Stimulated activated naive B cell treated with anti-CD40 and anti-IgM and Interleukin-4, amounts not matched to agents 10 μg/mL and 1 μg/mL and 100 μg/mL, for 72 hours (primary cell): ENCODE measurements at places on chromosomes 1 and 21.

- DNase-seq, result no peak
Measured at GRCh38 chr1:11952455-11953109, 18.1 kb downstream of the PLOD1 start.

DNA sequence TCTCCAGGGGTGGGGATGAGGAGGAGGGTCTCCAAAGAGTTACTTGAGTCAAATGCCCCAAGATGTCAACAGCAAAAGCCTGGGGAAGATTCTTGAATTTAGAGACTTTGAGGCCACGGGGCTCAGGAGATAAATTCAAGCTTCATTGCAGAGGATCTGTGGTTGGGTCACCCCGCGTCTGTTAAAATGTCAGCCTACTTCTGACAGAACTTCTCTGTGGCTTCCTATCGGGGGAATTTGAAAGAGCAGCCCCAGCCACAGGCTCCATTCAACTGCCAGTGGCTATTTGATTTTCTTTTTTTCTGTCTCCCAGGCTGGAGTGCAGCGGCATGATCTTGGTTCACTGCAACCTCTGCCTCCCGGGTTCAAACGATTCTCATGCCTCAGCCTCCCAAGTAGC lies 62.5 kb upstream of the EFHD2 start:
- no peak for DNase-seq

- no peak for DNase-seq
Measured at GRCh38 chr1:8660411-8660828, 157.0 kb downstream of the RERE start.

GRCh38 chr1:220579317-220579716 lies 51.4 kb downstream of the MARK1 start:
- no peak for DNase-seq

DNA sequence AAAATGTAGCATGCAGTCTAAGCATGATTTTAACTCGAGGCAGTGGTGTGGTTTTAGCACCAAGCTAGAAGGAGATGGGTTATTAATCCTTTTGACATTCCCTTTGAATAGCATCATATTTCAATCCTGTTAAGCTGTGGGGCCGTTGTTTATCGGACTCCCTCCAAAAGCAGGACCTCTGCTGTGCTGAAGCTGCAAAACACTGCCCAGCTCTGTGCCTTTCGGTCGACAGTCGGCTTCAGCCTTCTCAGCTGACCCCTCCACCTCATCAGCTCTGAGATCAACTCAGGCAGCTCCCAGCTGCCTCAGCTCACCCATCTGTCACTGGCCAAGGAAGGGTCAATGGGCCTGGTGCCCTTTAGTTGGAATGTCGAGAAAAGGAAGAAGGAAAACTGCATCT lies 95.5 kb downstream of the KAZN start:
- DNase-seq, result no peak

- DNase-seq, result no peak
Measured at GRCh38 chr1:173775578-173776226, 48.8 kb upstream of the DARS2 start.

GRCh38 chr1:66231217-66231616 lies 302.7 kb upstream of the SGIP1 start:
- no peak for DNase-seq

DNA sequence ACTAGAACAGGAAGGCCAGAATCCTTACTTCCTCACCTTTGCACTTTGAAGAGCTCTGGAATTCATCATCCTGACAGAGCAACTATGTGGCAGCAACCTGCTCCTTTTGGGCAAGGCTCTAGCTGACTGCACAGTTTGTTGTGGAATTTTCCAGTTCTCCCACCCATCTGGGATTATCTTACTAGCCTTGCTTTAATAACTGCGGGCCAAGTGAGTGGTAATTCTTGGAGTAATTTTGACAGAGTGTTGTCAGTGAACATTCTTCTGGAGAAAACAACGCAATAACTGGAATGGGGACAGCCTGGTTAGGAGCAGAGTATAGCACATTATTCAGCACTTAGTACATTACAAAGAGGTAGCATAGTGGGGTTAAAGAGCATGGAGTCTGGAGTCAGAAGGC lies 75.3 kb downstream of the NTMT2 start:
- DNase-seq, result no peak

- no peak for DNase-seq
Measured at GRCh38 chr1:13809461-13810159, 109.6 kb downstream of the PRDM2 start.

DNA sequence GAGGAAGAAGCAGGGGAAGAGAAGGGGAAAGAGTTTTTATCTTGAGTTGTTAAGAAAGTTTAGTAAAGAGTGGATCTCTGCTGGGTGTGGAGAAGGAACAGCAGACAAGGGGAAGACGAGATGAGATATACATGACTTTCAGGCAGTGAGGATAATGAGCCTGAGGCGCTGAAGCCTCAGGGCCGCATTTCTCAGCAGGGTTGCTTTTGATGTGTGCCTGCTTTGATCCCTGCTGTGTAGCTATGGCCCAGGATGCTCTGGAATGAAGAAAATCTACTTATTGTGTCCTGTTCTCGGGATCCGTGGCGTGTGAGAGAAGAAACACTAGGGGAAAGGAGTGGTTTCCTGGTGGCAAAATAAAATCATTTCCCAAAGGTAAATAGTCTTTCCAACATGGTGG lies 15.1 kb upstream of the RPE65 start:
- DNase-seq, result no peak

GRCh38 chr1:9245230-9245619 lies 10.7 kb downstream of the H6PD start:
- no peak for DNase-seq

DNA sequence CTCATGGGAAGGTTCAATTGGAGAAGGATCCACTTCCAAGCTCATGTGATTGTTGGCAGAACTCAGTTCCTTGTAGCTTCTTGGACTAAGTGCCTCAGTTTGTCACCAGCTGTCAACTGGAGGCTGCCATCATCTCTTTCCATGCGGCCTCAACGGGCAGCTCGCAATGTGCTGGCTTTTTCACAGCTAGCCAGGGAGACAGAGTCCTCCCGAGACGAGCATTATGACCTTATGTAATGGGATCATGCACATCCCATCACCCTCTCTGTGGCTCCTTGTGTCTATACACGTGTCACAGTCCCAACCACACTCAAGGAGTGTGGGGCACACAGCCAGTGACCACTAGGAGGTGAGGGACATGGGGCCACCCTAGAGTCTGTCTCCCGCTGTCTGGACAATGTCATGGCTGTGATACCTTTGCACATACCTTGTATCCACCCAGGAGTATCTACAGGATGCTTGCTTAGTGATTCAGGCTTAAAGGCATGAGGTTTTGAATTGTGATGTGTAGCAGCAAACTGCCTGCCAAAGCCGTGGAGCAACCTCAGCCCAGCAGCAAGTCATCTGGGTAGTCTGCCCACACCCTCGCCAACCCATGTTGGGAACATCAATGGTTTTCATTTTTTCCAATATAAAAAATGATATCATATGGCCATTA lies 3.9 kb upstream of the KRTAP10-6 start:
- DNase-seq, result no peak

GRCh38 chr21:33157303-33157702 lies 72.4 kb upstream of the IFNAR2 start:
- DNase-seq, result no peak

DNA sequence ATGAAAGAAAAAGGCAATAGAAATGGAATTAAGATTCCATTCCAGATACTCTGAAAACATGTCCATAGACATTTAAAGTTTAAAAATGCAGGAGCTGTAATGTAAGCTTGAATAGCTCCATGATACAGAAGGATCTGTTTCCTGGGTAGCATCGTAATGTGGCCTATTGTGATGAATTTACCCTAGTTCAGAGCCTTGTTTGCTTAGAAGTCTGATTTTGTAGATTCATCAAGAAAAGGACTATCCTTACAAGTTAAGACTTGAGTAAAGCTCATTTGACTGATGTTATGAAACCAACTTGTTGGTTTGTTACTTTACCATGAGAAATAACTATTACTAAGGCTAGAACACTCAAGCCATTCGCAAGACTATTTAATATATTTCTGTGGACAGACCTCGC lies 55.5 kb downstream of the KIF1B start:
- DNase-seq, result no peak

DNA sequence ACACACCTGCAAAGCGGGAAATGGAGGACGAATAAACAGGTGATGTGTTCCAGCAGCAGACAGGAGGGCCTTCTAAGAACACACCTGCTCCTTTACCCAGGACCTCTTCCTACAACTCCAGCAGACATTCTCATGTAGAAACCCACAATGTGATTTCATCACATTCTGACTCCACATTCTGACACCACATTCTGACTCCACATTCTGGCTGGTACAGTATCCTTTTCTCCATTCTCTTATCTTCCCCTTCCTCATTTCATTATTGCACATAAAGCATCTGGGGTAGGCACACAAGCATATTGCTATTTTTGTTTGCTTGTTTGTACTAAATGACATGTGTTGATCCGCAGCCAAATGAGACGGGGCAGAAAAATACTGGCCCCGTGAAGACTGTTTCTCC lies 3.6 kb upstream of the ZNF124 start:
- DNase-seq, result no peak

- no peak for DNase-seq
Measured at GRCh38 chr1:241465673-241466072, 53.9 kb downstream of the FH start.

GRCh38 chr1:51957618-51958017 lies 32.9 kb downstream of the RAB3B start:
- no peak for DNase-seq

GRCh38 chr1:8600336-8600735 lies 217.1 kb downstream of the RERE start:
- DNase-seq, result no peak

DNA sequence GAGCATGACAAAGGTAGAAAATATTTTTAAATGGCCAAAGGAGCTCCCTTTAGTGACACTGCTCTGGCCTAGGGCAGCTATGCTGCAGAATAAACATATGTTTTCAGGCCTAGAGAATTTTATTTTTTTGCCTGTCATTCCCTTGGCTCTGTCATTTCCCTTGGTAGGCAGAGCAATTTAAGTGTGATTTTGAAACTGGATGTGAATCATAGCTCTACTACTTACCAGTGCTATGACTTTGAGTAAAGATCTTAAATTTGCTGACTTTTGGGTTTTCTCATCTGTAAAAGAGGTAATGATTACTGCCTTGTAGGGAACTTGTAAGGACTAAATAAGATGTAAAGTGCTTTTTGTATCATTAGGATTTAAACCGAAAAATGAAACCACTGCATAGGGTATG lies 189.0 kb upstream of the ZRANB2 start:
- DNase-seq, result no peak

DNA sequence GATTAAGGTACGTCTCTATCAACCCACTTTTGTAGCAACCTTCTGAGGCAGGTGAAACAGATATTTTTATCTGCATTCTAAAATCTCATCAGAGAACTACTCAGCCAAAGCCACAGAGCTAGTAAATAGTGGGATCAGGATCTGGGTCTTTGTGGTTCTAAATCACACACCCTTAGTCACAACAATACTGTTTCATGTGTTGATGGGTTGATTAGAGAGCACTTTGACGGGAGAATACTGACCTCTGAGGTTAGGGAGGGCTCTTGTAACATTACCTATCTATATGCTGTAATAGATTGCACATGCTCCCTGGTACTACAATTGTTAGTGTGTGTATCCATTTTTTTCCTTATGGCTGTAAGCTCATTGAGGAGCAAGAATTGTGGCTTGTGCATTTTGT lies 45.5 kb upstream of the CCDC190 start:
- no peak for DNase-seq

- peak; percentile 52 for DNase-seq
Measured at GRCh38 chr21:41068967-41069642, 98.9 kb upstream of the BACE2 start.

- DNase-seq, result no peak
Measured at GRCh38 chr21:37001441-37001840, 5.1 kb upstream of the RIPPLY3 start.
